ENCODE measurements at places on chromosomes 6 and 20.

- no peak for DNase-seq
Observed at GRCh38 chr6:31308050-31308844, 36.4 kb upstream of the HLA-C start.

DNA sequence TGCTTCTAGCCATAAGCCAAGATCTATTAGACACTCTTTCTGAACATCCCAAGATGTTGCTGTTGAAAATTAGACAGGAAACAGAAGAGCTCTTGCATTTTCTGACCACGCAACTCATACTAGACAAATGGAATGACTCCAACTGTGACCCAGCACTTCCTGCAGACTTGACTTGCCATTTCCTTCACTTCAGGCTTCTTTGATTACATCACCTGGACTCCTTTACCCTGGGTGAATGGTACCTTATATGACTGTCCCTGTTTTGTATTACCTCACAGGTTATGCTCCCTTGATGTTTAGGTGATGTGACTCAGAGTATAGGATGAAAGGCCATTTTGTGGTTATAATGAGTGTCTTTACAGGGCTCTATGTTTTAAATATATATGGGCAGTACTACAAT lies 236.1 kb downstream of the BMP2 start:
- peak; percentile 1 for DNase-seq

- no peak for DNase-seq
Observed at GRCh38 chr20:15596220-15596890, 976.9 kb downstream of the KIF16B start.

DNA sequence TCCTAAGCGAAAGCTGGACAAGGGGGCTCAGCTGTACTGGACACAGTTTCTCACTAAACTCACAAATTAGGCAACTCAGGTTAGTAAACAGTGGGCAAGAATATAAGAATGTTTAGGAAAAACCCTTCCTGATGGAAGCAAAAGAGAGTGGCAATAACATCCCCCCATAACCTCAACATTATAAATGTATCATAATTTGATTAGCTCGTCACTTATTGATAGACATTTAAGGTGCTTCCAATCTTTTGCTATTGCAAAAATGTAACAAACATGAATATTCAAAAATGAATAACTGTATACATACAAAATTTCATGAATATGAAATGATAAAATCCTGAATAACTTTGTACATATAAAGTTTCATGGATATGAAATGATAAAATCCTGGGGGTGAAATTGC lies 415.7 kb downstream of the EPM2A start:
- no peak for DNase-seq

GRCh38 chr6:34132486-34133185 lies 13.3 kb downstream of the GRM4 start:
- peak; percentile 38 for DNase-seq

DNA sequence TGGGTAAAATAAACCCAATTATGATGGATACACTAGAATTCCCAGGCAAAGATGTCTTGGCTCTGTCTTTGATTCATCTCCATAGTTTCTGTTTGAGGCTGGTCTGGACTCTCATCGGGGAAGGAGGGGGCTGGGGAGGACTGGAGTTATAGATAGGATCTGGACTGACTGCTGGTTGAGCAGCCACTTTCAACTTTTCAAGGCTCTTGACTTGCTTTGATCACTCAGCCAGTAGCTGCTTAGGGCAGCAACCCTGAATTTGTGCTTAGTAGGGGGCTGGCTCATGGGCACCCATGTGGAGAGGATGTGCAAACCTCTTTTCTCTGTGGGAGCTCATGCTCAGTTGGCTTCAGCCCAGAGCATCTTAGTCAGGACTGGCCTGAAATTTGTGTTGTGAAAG lies 114.0 kb upstream of the NEDD9 start:
- DNase-seq, result no peak

GRCh38 chr6:107646176-107646575 lies 156.3 kb downstream of the SOBP start:
- no peak for DNase-seq

DNA sequence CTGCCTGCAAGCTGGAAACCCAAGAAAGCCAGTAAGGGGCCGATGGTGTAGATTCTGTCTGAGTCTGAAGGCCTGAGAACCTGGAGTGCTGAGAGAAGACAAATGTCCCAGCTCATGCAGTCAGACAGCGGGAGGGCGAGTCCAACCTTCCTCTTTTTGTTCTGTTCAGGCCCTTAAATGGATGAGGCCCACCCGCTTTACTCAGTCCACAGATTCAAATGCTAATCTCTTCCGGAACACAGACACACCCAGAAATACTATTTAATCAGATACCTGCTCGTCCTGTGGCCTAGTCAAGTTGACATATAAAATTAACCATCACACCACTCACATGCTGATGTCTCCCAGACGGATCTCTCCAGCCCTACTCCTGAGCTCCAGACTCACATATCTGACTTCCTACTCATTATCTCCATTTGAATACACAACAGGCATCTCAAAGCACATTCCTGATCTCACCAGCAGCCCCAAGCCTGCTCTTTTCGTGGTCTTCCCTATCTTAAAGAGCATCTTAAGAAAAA lies 26.7 kb upstream of the SRC start:
- DNase-seq, result no peak

DNA sequence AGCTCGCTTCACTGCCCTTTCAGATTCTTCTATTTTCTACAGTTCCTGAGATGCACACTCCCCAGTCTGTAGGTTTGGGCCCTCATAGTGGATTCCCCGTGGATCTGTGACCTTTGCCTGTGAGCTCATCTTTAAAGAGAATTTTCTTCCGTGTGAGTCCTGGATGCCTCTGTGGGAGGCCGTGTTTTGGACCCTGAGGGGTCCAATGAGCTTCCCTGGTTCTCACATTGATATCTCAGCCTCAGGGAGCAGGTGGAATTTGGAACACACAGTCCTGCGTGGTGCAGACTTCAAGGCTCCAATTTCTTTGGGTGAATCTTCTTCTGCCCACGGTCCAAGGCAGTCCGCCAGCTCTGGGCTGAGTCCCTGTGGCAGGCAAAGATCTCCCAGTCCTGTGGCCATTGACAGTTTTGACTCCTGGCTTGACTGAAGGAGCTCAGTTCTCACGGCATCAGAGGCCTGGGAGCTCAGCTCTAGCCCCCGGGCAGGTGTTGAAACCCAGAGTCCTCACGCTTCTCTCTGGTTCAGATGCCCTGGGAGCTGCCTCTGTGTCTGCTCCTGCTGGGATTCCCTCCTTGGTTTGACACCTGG lies 61.0 kb downstream of the PSMG4 start:
- no peak for DNase-seq

DNA sequence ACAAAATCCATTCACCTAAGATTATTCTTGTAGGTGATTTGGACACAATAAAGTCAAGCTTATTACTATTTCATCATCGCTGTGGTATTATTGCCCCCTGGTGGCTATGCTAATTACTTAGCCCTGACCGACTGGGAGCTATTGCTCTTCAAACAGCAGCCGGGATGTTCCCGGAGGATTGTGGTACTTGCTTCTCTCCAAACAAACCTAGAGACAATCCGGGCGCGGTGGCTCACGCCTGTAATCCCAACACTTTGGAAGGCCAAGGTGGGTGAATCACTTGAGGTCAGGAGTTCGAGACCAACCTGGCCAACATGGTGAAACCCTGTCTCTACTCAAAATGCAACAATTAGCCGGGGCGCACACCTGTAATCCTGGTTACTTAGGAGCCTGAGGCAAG lies 15.4 kb upstream of the STMND1 start:
- peak; percentile 56 for DNase-seq

GRCh38 chr6:90859612-90860011 lies 272.7 kb upstream of the MAP3K7 start:
- DNase-seq, result no peak

- DNase-seq, result no peak
Observed at GRCh38 chr20:30484009-30484748, 773.3 kb upstream of the DEFB115 start.

DNA sequence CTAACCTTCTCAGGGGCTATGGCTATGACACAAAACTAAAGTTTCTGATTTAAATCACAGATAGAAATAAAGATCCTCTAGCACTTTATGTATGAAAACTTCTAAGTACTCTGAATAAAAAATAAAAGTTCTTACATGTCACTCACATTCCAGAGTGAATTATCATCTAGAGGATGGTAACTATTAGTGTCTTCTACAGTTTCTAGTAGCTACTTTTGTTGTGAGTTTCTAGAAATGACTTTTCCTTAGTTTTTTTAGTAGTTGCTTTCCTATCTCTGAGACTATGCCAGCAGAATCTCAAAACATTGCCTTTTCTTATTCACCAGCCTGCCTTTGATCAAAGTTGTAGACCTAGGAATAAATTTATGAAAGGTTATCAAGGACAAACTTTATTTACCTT lies 10.1 kb downstream of the ZNF318 start:
- no peak for DNase-seq

DNA sequence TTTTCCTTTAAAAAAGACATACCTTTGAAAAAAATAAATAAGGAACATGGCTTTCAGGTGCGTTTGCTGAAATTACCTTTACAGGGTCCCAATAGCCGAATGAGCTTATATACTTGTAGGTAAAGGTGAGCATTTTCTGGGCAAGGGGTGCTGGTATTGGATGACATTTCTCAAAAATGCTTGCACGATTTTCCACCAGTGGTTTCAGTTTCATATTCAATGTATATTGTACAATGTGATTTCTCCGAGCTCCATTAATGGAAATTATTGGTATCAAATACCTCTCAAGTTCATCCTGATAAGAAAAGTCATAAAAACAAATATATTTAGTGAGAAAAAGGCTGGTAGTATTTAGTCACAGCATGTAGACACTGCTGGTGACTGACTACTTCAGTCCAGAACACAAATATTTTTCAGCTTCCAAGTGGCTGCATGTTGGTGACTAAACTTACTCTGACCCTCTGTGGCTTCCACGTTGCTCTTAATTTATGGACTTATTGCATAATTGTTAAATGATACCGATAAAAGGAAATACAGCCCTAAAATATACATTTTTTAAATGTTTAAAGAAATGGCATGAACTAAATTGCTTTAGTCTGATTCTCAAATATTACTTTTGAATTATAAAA lies 32.9 kb upstream of the ZBTB24 start:
- no peak for DNase-seq

- no peak for DNase-seq
Observed at GRCh38 chr20:49825521-49826033, 12.9 kb downstream of the SLC9A8 start.

DNA sequence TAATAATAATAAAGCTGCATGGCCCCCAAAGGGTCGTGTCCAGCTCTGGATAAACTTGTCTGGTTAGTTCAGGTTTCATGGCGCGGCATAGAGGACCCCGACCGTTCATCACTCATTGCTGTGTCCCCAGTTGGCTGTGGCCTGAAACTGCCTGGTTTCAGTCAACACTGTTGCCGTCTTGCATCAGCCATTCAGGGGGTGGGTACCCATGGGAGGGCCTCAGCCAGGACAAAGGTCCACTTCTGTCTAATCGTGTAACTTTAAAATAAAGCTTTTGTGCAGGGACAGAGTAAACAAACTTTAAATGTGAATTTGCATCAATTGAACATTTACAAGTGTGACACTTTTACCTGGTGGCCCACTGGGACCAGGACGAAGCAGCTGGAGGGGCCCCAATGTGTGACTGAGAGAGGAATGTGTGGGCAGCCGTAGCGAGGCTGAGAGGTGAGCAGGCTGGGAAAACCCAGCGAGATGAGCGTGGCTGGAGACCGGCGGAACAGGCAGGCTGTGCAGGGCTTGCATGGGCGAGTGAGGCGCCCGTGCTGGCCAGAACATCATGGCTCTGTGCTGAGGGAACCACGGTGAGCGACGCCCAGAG lies 22.3 kb upstream of the UNC93A start:
- DNase-seq, result no peak

GRCh38 chr6:41315943-41316620 lies 19.3 kb upstream of the NCR2 start:
- no peak for DNase-seq

DNA sequence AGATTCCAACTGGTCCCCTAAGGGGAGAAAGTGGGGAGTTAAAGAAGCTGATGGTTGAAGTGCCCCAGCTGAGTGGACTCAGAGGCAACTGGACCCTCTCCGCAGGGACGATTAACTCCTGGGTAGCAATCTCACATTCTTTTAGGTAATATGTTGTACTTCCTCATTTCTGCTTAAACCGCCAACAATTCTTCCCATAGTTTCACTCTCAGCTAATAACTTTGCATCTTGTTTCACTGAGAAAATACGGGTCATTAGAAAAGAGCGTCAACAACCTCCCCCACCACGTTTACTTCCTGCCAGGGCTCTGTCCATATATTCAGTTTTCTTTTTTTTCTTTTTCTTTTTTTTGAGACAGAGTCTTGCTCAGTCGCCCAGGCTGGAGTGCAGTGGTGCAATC lies 39.5 kb upstream of the CHD6 start:
- DNase-seq, result no peak

DNA sequence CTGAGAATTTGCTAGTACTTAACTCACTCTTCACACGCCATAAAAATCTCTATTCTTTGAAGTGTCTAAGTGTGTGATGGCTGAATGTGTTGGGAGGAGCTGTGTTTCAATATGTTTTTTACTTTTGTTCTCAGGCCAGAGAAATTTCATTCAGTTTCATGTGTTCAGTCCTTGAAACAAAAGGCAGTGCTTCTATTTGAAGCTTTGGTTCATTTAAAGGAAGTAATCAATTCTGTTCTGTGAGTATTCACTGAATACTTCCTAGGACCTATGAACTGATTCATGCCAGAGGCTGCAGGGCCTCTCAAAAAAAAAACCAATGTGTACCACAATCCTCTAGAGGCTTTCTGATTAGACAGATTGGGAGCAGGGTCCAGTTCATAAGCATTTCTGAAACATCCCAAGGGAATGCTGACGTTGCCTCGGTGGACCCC lies 12.4 kb upstream of the F13A1 start:
- DNase-seq, result no peak

DNA sequence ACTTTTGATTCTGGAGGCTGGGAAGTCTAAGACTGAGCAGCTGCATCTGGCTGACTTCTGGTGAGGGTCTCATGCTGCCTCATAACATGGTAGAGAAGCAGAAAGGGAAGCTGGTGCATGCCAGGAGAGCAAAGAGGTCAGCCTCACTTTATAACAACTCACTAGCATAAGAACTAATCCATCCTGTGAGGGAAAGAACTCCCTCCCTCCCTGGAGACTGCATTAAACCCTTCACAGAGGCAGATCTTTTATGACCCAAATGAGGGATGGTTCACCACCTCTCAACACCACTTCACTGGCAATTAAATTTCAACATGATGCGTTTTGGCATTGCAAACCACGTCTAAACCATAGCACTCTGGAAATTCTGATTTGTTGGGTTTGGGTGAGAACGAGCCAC lies 33.9 kb downstream of the STXBP5 start:
- DNase-seq, result no peak

- DNase-seq, result no peak
Observed at GRCh38 chr20:50290112-50290511, 99.5 kb downstream of the CEBPB start.

DNA sequence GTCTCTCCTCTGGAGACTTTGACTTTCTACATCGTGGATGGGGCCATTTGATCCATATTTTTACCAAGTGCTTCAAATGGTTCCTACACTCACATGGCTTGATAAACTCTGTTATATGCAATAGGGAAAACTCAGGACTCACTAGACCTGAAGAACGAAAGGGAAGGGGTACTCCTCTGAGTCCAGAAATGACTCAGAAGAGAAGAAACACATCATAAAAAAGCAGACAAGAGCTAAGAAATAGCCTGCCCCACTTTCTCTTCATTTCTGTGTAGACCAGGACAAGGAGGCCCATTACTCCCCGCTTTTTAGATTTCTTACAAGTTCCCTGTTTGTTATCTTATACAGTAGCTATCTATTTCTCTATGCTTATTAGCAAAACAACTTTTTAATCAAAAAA lies 369.8 kb upstream of the ARID1B start:
- DNase-seq, result no peak

Measured in lung microvascular endothelial cell (primary cell).